ENCODE measurements at places on chromosomes 4 and X. TPM values are rescaled to one million over a fixed set of nuclear protein-coding genes. Genes with fewer than 3 reads are reported as not detected.

CFAP97 gene
- total RNA-seq = 42.1 TPM

TLR1 gene
- total RNA-seq = 1.3 TPM

CLDN34 gene
- not detected for total RNA-seq

PDCL2 gene
- not detected for total RNA-seq

ZMAT1 gene
- 0.51 TPM for total RNA-seq

GIMD1 gene
- total RNA-seq = not detected

DSPP gene
- not detected for total RNA-seq

TLR10 gene
- total RNA-seq = not detected

SPIN2A gene
- 0.50 TPM for total RNA-seq

Data from fibroblast of lung (primary cell).